ENCODE measurements at places on chromosomes 7 and 10.

- DNase-seq: no peak
Observed at GRCh38 chr10:116614796-116615195, 6.0 kb upstream of the PNLIPRP2 start.

GRCh38 chr7:23788843-23789242 lies 78.8 kb downstream of the STK31 start:
- DNase-seq: no peak

DNA sequence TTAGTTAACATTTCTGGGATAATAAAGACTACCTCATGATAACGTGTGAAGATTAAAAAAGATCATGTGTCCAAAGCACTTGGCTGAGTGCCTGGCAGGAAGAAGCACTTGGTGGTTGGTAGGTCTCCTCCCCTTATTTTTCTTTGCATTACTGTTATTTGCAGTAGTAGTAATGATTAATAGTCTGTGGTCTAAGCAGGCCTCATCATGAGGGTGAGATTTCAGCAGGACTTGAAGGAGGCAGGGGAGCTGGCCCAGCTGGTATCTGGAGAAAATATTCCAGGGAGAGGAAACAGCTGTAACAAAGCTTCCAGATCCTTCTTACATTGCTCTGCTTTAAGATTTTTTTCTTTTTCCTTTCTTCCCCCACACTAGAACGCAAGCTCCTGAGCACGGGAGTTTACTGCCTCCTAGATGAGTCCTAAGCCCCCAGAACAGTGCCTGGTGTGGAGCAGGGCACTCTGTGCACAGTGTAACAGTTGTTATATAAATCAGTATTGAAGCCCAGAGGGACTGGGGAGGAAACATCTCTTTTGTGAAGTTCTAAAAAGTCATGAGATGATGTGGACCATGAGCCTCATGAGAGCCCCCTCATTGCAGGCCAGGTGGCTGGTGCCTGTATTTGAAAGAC lies 31.1 kb upstream of the RHEB start:
- no peak for DNase-seq

- DNase-seq: no peak
Observed at GRCh38 chr7:29095631-29096445, 50.5 kb downstream of the CPVL start.

DNA sequence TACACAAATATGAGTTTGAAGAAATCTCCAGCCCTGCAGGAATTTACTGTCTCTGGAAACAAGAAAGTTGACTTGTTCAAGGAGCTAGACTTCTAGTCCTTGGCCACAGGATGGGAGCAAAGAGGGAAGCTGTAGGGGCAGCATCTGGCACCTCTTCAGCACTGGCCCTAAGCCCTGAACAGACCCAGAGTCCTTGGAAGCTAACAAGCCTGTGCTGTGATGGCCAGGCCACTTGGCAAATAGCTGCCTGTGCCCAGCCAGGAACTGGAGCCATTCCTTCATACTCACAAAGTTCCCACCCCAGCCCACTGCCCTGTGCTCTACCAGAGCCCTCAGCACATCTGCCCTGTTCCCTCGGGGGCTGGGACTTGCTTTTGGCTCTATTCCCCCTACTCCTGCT lies 9.4 kb upstream of the COL13A1 start:
- no peak for DNase-seq

GRCh38 chr7:1977059-1977875 lies 255.5 kb downstream of the MAD1L1 start:
- DNase-seq: no peak

DNA sequence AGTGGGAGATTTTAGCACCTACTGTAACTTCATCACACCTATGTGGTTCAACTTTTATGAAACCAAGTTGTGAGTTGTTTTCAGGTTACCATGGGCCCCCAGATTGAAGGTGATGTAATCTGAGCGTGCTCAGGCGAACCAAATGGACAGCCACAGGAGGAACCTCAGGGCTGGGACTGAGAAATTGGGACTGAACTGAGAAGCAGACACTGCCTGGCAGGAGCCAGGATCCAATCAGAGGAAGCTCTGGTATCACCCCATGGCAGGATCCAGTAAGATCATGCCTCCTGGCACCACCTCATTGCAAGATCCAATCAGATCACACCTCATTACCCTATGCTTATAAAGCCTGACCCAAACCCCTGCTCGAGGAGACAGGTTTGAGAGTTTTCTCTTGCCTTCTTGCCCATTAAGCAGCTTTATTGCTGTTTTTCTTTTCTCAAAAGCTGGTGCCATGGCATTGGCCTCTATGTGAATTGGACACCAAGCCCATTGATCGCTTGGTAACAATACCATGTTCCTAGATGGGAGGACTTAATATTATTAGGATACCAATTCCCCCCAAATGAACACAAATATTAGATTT lies 43.2 kb upstream of the GDF10 start:
- no peak for DNase-seq

- no peak for DNase-seq
Observed at GRCh38 chr7:82335927-82336326, 107.7 kb downstream of the CACNA2D1 start.

DNA sequence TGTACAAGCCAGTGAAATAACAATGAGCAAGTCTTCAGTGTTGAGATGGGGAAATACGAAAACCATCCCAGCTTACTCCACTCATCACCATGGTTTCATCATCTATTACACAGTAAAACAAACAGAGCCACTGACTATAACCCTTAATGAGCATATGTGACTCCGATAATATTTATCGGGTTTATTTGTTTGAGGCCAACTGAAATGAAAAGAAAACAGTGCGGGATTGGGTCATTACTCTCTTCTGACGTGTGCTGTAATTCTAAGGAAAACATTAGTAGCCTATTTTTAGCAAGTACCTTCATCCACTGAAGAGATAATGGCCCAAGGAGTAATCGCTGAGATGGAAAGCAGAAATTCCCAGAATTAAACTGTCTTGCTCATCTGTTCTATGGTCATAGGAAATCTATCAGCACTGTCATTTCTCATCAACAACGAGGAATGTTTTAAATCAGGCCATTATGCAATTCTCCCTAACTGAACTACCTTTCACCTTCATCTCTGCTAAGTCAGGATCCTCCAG lies 716.5 kb downstream of the INHBA start:
- DNase-seq: no peak

GRCh38 chr7:75716992-75717626 lies 21.6 kb downstream of the HIP1 start:
- no peak for DNase-seq

DNA sequence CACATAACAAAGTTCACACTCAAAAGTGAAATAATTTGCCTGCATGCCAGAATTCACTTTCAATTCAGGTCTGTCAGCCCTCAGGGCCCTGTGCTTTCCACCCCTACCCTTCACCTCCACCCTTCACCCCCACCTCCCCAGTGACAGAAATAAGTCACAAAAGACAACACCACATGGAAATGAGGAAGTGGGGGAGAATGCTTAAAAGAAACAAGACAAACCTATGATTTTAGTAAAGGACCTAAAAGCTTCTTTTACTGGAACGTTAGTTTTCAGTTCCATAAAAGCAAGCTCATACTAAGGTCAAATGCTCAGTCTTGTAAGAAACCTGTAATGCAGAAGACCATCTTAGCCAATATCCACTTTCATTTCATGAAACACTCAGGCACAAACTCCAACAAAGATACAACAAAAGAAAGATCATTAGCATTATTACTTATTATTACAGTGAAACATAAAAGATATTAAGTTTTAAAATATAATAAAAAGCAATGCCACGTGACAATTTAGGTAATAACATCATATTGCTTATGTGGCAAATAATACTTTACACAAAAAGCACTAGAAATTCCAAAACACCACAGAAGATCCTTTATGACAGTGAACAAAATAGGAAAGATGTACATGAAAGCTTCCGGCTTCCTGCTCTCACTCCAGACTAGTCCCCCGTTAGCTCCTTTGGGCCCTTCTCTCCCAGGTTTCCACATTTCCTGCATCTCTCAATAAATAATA lies 112.1 kb downstream of the LMBR1 start:
- DNase-seq: peak; percentile 30

- no peak for DNase-seq
Observed at GRCh38 chr10:132487241-132488135, 50.1 kb upstream of the INPP5A start.

GRCh38 chr7:69309601-69310000 lies 288.7 kb upstream of the AUTS2 start:
- no peak for DNase-seq

DNA sequence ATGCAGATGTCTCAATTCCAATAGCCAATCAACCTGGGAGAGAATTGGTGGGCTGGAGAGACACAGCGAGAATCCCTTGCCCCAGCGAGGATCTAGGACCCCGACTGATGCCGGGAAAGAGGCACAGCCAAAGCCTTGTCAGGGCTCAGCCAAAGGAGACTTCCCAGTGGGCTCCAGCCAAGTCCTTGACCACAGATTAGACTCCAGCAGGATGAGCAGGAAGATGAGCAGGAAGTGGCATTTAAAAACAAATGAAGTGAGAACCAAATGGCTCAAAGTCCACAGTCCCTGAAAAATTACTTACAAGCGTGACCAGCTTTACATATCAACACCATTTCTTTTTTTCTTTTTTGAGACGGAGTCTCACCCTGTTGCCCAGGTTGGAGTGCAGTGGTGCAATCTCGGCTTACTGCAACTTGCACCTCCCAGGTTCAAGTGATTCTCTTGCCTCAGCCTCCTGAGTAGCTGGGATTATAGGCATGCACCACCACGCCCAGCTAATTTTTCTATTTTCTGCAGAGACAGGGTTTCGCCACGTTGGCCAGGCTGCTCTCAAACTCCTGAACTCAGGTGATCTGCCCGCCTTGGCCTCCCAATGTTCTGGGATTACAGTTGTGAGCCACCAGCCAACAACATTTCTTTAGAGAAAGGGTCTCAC lies 40.2 kb downstream of the CTBP2 start:
- no peak for DNase-seq

DNA sequence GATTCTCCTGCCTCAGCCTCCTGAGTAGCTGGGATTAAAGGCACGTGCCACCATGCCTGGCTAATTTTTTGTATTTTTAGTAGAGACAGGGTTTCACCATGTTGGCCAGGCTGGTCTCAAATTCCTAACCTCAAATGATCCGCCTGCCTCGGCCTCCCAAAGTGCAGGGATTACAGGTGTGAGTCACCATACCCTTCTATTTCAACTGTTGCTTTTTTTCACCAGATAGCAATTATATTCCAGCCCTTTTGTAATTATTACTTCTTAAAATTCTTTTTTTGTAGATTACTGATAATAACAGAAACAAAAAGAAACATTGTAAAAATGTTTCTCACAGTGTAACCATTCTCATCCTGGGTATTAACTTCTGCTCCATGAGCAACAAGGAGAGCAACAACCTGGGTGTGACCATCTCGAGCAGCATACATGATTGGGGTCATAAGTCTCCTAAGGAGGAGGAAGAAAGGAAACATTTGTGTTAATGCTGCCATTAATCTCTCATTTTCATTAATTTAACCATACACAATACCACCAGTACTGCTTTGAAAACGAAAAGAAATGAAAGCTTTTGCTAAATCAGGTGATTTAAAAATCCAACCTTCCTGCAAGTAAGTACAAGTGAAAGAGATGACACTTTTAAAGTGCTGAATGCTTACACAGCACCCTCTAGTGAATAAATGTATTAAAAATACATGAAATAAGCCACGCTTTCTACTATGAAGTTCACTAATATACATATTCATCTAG lies 41.8 kb downstream of the ASZ1 start:
- peak; percentile 32 for DNase-seq

DNA sequence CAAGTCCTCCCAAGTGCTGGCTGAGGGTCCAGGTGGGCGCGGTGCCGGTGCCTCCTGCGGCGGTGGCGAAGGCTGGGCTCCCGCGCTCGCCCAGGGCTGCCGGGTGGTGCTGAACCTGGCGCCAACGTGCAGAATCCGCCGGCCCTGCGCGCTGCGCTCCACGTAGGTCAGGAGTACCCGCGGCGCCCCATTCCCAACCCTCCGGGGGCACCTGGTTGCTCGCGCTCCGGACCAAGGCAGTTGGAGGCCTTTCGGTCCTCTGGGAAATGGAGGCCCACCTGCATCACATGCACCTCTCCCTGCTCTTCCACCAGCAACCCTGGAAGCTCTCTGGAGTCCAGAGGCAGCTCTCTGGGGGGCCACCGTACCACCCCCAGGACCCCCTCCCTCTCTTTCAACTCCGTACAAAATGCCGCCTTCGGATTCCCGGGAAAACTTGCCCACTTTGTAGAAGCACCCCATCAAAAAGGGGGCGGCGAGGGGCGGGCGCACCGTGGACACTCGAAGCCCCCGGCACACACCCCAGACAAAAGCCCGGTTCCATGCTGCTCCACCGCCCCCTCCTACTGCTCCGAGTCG lies 745 bp downstream of the SLC16A9 start:
- no peak for DNase-seq

DNA sequence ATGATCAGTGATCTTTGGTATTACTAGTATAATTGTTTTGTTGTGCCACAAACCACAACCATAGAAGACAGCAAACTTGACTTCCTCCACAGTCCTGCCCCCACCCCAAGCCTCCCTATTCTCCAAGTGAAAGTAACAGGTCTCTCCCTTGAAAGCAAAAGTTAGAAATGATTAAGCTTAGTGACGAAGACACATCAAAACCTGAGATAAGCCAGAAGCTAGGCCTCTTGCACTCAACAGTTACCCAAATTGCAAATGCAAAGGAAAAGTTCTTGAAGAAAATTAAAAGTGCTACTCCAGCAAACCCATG lies 7.5 kb downstream of the SAR1A start:
- no peak for DNase-seq

- DNase-seq: no peak
Observed at GRCh38 chr7:155556763-155557162, 10.4 kb upstream of the CNPY1 start.

- no peak for DNase-seq
Observed at GRCh38 chr10:79995979-79996634, 47.2 kb upstream of the SFTPD start.

- DNase-seq: no peak
Observed at GRCh38 chr10:77539147-77539935, 98.3 kb downstream of the KCNMA1 start.

DNA sequence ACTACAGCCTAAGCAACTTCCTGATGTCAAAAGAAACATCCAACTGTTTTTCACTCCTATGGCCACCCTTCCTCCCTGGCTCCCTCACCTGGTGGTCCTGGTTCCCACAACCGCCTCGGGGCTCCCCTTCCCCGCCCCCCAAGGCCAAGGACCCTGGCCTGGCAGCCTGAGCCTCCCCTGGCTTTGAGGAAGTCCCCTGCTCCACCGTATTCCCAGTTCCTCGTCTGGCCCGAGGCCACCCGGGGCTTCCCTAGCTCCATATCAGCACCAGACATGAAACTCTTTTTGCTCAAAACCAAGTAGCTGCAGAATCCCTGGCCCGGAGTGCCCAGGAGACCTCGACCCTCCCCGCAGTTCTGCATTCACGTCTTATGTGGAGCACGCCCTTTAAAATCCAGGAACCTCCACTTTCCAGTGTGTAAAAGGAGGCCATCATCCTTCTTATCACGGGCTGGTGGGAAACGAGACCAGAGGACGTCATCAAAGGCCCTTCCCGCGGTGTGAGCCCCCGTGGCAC lies 82.9 kb downstream of the PRKAG2 start:
- DNase-seq: no peak

DNA sequence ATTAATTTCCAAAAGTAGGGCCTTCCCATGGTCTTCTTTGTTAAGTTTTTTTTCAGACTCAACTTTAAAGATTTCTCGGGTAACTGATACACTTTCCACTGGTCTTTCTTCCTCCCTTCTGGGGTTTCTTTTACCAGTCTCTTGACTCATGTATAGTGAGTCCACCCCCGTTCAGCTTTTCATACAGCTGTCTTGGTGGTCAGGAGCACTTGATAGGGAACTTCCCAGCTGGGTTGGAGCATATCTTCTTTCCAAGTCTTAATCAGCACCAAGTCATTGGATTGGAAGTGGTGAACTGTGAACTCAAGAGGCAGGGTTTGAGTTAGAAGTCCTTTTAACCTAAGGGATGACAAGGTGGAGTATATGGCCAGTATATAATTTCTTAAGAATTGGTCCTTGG lies 29.2 kb upstream of the ELOVL3 start:
- DNase-seq: no peak

- no peak for DNase-seq
Observed at GRCh38 chr7:17472518-17472917, 174.1 kb downstream of the AHR start.
